GDM1 (cell line): ENCODE measurements at places on chromosomes 6 and 20.

GRCh38 chr6:1516742-1517520 is 92.8 kb upstream of the FOXC1 start:
- no peak for DNase-seq

DNA sequence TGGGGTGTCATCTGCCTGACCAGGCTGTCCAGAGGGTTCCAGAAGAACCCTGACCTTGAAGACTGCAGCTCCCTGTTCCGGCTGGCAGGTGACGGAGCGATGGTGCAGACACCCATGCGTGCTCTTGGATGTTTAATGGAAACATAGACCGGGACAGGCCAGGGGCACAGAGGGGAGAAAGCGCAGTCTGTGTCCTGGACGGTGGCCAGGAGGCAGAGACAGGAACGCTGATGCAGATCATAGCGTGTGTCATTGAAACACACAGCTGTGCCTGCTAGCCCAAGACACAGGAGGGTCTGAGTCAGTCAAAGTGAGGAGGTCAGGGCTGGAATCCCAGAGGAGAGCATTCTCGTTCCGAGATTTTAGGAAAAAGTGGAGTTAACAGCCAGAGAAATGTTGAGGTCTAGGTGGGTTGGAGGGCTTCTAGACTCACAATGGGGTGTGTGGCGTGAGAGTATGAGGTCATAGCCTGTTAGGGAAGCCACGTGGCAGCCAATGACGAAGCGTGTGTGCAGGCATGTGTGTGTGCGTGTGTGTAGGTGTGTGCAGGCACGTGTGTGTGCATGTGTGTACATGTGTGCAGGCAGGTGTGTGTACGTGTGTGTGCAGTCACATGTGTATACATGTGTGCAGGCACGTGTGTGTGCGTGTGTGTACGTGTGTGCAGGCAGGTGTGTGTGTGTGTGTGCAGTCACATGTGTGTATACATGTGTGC is 167.0 kb downstream of the ERMARD start:
- no peak for DNase-seq

- peak; percentile 6 for DNase-seq
These were observed 638 bp downstream of the BLCAP start for GRCh38 chr20:37526839-37527637.

DNA sequence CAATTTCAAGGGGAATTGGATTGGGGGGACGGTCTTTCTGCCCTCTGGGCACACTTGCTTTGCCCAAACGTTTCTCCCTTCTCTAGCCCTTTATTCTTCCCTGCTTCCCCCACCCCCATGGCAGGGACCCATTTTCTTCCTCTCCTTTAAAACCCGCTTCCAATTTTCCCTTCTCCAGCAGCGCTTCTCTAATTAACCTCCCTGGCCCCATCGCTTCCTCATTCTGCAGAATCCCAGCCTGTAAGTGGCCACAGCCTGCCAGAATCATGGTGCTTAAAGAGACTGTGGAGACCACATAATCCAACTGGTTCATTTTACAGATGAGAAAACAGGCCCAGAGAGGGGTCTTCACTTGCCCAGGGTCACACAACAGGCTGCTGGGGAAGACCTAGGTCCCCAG is 61.4 kb downstream of the CPNE5 start:
- DNase-seq = peak; percentile 15

DNA sequence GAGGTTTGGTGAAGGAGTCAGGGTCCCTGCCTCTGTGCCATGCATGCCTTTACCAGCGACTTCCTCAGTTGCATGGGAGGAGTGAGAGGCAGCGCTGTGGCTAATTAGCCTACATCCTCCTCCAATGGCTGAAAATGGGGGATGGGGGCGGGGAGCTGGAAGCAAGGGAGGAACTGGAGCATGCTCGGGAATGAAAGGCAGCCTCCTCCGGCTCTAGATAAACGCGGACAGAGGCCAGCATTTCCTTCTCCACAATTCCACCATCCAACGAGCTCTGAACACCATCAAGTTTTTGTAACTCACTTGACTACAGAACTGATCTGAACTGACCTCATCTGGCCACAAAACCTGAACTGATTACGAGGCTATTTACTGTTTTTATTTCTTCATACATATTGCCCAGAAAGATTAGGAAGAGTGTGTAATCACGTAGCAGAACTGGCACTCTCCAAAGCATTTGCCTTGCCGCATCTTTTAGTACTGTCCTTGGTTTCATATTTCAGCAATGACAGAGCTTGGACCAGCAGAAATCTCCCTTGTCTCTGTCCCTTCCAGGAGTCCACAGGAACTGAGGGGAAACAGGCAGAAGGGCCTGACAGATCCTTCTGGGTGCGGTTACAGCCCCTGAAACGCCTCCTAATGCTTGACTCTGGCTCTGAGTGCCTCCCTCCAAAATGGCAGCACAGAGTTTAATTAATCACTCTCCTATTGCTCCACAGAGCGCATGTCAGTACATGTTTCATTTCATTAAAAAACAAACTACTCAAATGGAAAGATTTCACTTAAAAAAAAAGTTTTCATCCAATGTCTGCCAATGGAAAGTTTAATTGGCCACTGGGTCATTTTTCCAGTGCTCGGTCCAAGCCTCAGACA is 58.2 kb upstream of the TRAF3IP2 start:
- DNase-seq = no peak

- no peak for DNase-seq
These were observed 20.8 kb downstream of the RALGAPA2 start for GRCh38 chr20:20691477-20692235.

- no peak for DNase-seq
These were observed 22.2 kb upstream of the ZBTB2 start for GRCh38 chr6:151413372-151414145.

DNA sequence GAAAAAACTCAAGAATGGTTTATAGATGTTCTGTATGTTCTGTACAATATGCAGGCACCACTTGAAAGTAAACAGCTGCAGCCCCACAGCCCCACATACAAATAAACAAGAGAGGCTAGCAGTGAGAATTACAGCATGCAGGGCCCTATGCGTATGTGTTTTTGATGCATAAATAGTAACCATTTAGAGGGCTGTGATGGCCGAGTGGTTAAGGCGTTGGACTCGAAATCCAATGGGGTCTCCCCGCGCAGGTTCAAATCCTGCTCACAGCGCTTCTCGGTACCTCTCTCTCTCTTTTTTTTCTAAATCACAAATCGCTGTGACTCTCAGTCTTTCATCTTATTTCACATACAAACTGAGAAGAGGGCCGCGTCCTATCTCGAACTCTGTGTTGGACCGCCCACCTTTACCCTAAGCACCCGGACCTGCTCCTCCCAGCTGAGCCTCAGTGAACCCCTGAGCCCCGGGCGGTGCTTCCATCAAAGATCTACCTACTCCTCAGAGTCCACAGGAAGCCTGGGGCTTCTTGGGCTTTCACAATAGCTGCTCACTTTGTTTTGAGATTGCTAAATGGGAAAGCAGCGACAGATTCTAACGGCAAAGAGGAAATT is 37.7 kb upstream of the PRSS16 start:
- DNase-seq = no peak

- DNase-seq = no peak
These were observed 630 bp downstream of the PPP1R3G start for GRCh38 chr6:5085648-5086293.

- DNase-seq = no peak
These were observed 96.6 kb upstream of the SUPT3H start for GRCh38 chr6:45474376-45474775.

GRCh38 chr6:109291902-109292301 is 90.4 kb downstream of the CD164 start:
- no peak for DNase-seq

DNA sequence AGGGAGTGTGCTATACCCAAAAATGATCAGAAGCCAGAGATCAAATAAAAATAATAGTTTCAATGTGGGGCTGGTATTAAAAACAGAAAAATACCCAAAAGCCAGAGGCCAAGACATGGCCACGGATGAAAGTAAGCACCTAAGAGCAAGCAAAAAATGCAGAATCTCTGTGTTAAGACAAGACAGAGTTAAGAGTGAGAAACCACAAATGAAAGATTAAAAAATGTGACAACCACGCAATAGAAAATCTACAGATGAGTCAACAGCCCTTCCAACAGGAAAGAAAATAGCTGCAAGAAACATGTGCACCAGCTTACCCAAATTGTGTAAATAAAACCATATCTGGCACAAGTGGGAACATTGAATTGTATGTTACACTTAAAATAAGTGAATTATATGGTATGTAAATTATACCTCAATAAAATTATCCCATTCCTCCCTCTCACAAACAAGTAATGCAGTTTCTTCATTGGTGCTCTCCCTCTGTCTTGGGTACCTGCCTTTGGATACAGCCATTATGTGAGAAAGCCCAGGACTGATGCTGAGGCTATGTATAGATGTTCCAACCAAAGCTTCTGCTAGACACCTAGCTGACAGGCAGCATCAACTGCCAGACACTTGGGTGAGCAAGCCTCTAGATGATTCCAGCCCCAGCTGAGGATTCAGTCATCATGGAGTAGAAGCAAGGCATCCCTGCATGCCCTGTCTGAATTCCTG is 55.3 kb upstream of the UFL1 start:
- DNase-seq = no peak

DNA sequence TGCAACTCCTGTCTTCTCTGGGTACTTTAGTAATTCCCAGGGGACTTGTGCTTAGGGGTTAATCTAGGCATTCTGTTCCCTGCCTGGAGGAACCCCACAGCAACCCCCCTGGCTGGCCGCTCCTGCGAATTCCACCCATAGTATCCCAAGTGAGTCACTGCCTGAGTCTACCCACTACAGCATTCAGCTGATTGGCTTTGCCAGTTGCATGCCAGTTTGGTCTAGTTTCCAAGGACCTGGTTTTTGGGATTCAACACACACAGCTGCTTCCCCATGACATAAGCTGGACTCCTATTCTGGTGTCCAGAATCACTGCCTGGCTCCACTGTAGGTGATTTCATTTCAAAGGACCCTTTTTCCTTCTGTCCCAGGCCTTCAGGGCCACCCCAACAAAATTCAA is 40.3 kb downstream of the PLCG1 start:
- no peak for DNase-seq
